GM06990 (cell line): ENCODE measurements at places on chromosomes 3 and 15.

- DNase-seq, result no peak
Observed at GRCh38 chr3:31968927-31969418, 12.1 kb downstream of the OSBPL10 start.

DNA sequence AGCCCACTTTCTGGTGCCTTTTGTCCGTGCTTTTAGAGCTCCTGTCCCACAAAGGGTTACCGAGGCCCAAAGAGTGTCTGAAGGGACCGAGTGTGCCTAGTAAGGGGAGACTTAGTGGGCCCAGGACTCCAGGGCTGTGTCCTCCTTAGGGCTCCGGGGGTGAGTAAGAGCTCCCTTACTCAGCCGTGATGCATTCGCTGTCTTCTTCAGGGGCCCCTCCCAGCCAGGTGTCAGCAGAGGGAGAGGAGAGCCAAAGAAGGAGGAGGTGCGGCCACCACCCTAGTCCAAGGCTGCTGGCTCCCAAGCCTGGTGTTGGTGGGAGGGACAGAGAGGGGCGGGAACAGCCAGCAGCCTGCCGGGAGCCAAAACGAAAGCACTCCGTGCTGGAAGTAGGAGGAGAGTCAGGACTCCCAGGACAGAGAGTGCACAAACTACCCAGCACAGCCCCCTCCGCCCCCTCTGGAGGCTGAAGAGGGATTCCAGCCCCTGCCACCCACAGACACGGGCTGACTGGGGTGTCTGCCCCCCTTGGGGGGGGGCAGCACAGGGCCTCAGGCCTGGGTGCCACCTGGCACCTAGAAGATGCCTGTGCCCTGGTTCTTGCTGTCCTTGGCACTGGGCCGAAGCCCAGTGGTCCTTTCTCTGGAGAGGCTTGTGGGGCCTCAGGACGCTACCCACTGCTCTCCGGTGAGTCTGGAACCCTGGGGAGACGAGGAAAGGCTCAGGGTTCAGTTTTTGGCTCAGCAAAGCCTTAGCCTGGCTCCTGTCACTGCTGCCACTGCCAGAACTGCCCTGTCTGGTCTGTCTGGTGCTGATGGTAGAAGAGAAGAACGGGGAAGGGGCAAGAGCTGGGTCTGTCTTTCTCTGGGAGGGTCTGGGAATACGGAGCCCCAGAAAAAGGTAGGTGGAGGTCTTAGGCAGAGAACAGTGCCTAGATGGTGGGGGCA, at the start of gene IL17RC:
TSS of gene IL17RC (plus strand) at position 365 of the 947 bp plus-strand sequence. CDS start at position 583, 218 bp downstream.
- no peak for DNase-seq

DNA sequence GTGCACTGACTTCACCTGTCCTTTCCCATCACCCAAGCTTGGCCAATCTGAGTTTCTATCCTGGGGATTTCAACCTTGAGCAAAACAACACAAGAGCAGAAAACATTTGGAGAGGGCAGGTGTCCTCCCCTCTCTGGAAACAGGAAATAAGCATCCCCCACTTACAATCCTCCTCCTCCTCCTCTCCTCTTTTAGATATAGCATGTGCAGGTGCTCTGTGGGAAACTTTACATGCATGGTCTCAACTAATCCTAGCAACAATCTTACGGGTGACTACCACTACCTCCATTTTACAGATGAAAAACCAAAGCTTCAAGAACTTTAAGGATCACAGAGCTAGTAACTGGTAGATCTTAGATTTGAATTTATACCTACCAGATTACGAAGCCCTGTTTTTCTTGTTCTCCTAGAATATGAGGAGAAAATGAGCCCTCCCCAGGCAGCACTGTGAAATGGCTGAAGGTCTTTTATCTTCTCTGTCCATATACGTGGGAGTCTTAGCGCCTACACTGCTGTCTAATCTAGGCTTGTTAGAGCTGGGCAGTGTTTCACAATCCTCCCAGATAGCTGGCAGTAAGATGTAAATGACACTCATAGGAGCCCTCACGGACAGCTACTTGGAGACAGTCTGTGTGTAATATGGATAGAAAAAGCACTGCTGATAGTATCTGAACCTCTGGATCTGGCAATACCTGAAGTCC, 301.2 kb upstream of the PROK2 start:
- no peak for DNase-seq

DNA sequence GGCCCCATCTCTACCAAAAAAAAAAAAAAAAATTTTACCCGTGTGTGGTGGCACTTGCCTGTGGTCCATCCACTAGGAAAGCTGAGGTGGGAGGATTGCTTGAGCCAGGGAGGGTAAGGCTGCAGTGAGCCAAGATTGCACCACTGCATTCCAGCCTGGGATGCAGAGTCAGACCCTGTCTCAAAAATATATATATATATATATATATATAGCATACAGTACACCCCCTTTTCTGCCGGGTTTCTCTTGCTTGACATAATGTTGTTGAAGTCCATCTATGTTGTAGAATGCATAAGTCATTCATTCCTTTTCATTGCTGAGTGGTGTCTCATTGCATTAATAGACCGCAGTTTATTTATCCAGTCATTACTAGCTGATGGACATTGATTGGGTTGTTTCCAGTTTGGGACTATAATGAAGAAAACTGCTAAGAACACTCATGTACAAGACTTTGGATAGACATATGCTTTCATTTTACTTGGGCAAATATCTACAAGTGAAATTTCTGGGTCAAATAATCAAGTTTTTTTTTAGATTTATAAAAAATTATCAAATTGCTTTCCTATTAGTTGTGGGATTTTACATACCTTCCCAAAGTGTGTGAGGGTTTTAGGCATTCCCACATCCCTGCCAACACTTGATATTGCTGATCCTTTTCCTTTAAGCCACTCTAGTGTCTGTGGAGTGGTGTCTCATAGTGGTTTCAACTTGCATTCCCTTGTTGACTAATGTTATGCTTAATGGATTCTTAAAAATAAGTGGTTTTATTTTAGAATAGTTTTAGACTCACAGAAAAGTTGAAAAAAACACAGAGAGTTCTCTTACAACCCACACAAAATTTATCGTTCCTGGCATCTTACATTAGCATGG, 2.1 kb upstream of the PRR20G start:
- no peak for DNase-seq

- no peak for DNase-seq
Observed at GRCh38 chr3:144272680-144273079, 301.1 kb downstream of the DIPK2A start.

DNA sequence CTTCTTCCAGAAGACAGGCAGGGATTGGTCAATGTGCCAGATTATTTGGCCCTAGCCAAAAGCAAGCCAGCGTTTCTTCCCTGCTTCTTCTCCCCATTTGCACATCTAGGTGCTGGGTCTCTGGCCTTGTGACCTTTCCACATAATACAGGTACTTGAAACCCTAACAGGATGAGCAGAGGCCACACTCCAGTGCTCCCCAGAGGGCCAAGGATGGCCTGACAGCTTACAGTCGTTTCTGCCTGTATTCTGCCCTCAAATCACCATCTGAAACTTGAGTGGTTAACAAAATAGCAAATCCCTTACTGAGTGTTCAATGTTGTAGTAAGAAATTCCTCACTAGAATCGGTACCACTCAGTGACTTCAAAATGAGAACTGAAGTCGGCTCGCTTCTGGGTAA, 29.1 kb downstream of the MKRN2 start:
- DNase-seq, result peak; percentile 20

- DNase-seq, result no peak
Observed at GRCh38 chr3:69406163-69406562, 20.3 kb upstream of the FRMD4B start.

GRCh38 chr15:74242441-74243185, 6.5 kb downstream of the CCDC33 start:
- DNase-seq, result no peak
